ENCODE measurements at places on chromosomes 2 and 18.

DNA sequence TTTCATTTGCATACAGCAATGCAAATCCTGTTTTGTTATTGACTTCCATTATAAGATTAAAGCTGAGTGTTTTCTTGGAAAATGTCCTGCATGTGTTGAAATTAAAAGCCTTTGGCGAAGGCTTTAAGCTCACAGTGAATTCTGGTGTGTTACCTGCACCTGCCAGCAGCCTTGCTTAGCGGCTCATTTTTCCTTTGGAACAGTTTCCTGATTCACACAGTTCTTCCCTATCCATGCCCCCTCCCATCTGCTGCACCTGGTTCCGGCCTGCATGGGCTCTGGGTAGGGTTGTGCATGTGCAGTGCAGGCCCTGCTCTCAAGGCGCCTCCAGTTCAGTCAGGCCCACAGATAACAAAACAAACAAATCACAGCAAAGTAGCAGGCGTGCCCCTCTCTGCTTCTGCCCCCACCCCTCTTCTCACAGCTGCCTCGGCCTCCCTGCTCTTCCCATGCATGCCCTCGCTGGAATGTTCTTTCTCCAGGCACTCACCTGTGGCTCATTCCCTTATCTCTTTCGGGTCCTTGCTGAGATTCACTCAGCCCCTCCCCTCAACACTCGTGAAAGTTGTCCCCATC, 15.8 kb downstream of the MTCL1 start:
- no peak for DNase-seq

DNA sequence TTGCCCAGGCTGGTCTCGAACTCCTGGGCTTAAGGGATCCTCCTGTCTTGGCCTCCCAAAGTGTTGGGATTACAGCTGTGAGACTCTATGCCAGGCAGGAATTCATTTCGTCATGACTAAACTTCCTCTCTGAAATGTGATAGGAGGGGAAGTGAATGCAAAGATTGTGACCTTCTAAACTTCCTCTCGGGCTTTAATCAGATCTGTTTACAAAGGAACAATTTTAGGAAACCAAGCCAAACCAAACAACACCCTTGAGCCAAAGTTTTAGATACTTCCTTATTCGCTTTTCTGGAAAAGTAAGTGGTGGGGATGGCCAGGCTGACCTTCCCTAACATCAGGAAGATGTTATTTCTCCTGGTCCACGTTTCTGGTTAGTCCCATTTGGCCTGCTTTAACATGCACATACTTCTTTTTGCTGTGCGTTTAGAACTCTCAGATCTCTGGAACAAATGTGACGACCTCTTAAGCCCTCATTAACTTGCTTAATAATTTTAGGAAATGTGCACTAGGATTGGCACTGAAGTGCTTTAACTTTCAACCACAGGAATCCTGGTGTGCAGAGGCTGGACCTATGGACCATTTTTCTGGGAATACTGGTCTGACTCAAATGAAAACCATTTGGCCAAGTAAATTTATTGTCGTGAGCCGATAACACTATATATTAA, 33.2 kb upstream of the YES1 start:
- no peak for DNase-seq

- no peak for DNase-seq
These were observed 100.9 kb downstream of the DPP10 start for GRCh38 chr2:114543236-114543766.

DNA sequence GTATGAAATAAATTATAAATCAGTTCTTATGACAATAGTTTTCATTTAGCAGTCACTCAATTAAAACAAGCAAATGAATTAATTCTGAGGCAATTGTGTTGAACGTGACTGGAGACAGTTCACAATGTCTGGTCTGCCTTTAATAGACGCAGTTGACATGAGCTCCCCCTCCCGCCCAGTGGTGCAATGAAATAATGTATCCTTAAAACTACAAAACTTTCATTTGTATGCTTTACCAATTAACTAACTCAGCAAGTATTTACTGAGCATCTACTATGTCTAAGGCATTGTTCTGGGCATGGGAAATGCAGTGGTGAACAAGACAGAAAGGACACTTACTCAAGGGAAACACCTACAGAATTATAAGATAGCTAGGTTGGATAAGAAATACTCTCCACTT, 3.5 kb upstream of the DSC2 start:
- DNase-seq: no peak

GRCh38 chr2:66966631-66967030, 430.5 kb upstream of the ETAA1 start:
- no peak for DNase-seq

DNA sequence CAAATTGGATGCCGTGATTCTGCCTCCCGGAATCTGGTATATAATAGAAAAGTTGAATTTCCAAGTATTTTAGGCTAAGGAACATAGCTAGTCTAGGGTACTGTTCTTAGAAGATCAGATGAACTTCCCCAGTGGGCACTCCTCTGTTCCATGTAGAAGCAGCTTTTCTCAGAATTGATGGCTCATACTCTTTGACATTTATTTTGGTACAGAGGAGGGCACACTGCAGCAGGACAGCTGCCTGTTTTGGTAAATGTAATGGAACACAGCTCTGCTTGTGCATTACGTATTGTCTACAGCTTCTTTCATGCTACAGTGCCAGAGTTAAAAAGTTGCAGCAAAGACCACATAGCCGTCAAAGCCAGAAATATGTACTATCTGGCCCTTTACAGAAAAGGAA, 10.8 kb downstream of the YPEL5 start:
- no peak for DNase-seq
